NCI-H1092 (cell line): ENCODE measurements at places on chromosomes 3 and 15.
A peak's percentile ranks its signal among the peaks of the same experiment; 100 is the strongest.

DNA sequence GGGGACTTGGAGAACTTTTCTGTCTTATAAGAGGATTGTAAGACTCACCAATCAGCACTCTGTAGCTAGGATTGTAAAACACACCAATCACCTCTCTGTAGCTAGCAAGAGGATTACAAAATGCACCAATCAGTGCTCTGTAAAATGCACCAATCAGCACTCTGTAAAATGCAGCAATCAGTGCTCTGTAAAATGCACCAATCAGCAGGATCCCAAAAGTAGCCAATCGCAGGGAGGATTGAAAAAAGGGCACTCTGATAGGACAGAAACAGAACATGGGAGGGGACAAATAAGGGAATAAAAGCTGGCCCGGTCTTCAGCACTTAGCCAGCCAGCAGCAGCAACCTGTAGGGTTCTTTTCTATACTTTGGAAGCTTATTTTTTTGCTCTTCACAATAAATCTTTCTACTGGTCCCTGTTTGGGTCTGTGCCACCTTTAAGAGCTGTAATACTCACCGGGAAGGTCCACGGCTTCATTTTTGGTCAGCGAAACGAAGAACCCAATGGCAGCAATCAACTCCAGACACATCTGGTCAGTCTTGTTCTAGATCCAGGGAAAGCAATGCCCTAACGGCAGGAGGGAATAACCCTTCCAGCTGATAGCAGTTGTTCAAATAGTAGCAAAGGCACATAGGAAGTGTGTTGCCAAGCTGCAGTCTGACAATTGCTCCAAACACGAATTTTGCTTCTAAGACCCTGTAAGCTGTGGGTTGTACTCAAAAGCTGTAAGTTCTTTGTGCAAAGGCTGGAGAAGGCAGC lies 135.6 kb downstream of the TJP1 start:
- DNase-seq: no peak

GRCh38 chr3:26308454-26308853 lies 314.1 kb upstream of the LRRC3B start:
- DNase-seq: no peak

- no peak for DNase-seq
Measured at GRCh38 chr3:13547591-13548371, 1.1 kb upstream of the FBLN2 start.

DNA sequence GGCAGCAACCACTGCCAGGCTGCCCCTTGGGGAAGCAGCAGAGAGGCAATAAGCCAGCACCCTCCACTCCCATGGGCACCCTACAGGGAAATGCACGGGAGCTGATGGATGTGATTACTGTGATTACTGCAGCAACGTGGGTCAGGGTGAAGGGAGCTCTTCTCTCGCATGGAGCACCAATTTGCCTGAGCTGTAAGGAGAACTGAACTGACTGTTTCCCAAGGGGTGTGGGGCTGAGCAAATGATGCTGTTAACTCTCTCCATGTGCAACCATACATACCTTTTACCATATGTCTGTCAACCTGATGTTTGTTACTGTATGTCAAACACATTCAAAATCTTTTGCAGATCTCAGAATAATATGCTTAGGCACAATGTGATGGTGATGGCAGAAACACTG lies 680.6 kb downstream of the SQOR start:
- DNase-seq: peak; percentile 15

DNA sequence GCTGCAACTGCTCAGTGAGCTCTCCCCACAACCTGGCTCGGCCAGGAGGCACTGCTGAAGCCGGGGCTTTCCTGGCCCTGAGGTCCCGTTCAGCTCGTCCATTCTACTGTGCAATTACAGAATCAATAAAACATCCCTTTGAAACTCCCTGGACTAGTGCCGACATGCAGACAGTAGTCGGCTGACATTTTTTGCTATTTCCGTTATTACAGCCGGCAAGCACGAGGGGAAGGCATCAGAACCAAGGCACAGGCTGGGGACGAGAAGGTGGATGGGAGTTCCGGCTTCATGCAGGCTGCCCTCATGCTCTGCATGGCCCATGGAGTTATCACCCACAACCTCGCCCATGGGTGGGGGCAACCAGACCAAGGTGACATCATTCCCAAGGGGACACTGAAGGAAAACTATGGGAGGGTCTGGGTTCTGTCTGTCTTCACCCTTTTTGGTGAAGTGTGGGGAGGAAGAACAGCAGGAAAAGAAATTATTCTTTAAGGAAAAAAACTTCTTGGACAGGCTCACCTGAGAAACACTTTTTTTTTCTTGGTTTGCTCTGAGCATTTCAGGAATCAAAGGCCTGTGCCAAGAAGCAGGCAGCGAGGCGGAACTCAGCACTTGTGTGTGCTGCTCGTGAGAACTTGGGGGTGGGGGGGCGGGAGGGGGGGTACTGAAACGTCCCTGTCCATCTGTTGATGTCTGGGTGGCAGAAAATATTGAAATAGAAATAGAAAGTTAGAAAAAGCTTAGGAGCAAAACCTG lies 154.5 kb downstream of the FOXP1 start:
- no peak for DNase-seq

DNA sequence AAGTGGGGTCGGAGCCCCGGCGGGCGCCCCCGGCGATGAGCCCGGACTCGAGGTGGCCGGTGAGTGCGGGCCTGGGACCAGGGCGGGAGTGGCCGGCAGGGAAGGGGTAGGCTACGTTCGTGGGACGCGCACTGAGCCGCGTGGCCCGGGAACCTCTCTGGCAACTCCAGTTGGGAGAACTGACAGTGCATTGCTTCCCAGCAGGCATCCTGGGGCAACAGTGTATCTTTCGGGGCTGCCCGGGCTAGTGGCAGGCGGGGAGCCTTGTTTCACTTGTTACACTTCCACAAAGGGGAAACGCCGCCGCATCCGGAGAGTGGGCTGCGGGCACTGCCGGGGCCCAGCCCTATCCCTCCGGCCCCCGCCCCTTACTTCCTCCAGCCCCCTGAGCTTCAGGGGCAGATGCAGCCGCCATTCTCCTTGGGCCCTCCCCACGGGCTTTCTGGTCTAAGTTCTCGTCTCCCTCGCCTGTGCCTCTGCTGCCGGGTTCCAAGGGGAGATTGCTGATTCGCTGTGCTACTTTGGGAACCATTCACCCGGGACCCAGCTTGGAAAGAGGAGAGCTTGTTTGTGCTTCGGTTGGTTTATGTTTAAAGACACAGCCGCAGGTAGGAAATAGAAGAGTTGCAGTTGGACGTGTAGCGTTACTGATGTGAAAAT lies 675 bp downstream of the BRPF1 start:
- DNase-seq: no peak

- no peak for DNase-seq
Measured at GRCh38 chr3:30305021-30305420, 301.4 kb upstream of the TGFBR2 start.

DNA sequence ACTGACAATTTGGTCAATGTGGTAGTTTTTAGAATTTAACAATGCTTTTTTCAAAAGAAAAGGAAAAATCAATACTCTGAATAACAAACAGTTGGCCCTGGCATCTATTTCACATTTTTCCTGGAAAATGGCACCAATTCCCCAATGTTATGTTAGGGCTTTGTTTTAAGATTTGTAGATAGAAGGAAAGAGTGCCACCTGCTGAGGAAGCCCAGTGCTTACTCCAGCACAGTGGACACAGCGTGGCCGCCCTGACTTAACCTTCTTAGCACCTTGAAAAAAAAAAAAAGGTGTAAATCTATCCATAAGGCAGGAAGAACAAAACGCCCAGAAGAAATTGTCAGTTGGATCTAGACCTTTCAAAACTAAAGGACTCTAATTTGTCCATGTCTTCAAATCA lies 110.7 kb upstream of the CNTN4 start:
- DNase-seq: no peak

DNA sequence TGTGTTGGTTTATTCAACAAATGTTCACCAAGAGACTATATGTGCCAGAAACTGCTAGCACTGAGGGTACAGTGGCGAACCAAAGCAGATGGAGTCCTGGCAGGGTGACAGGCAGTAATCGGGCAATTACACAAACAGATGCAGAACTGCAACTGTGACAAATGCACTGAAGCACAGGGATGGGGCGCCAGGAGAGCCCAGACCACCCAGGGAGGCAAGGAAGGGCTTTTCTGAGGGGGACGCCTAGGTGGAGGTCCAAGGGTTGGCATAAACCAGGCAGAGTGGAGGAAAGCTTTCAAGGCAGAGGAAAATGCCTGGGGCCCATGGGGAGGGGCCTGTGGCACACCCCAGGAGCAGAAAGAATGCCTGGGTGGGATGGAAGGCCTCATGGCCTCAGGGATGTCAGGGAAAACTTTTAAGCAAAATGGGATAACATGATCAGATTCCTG lies 5.5 kb downstream of the DIS3L start:
- no peak for DNase-seq

DNA sequence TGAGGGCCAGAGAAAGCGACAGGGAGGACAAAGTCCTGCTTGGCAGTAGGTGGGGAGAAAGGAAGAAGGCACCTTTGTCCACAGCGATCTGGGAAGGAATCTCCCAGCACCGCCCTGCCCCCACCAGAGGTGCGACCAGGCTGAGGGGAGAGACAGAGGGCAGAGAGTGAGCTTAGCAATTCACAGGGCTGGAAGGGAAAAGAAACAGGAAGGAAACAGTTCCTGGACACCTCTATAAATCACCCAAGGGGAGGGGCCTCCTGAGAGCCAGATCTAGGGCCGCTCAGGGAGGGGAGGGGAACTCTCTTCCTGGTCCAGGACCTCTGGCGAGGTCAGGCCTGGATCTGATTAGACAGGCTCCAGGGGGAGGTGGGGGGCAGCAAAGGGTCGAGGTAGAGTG lies 35.4 kb downstream of the RNU5B-1 start:
- DNase-seq: no peak

GRCh38 chr3:43286115-43286840 lies at the start of gene SNRK:
TSS of gene SNRK (plus strand) at chr3:43286540. CDS start at chr3:43303204, 16,664 bp downstream.
- peak; percentile 75 for DNase-seq

DNA sequence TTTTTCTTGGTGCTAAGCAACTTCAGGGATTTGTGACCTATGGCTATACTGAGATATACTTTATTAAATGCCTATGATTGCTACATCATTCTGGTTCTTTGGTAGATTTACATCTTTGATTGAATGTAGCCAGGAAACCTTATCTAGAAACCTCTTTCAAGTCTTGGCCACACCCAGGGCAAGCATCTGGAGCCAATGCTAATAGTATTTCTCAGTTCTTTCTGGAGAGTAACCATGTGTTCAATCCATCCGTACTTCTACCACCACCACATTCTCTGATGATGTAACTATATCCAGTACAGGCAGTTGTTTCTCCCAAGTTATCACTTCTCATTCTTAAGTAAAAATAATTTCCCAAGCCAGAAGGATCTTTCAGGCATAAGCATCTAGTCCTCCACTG lies 69.0 kb downstream of the NME9 start:
- no peak for DNase-seq

DNA sequence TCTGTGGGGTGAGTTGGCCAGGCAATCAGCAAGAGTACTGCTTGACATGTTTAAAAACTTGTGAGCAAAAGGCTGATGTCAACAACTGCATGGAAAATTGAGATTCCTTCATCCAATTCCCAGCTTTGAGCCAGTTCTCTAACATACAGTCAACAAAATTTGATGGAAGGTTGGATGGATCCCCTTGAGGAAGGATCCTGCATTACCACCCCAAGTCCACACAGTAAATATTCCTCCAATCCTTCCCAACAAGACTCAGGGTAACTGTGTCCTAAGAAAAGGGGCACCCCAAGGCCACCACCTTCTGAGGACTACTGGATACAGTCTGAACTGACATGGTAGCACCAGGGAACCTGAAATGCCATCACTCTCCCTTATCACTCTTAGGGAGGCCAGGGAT lies 15.1 kb downstream of the GLB1 start:
- no peak for DNase-seq

DNA sequence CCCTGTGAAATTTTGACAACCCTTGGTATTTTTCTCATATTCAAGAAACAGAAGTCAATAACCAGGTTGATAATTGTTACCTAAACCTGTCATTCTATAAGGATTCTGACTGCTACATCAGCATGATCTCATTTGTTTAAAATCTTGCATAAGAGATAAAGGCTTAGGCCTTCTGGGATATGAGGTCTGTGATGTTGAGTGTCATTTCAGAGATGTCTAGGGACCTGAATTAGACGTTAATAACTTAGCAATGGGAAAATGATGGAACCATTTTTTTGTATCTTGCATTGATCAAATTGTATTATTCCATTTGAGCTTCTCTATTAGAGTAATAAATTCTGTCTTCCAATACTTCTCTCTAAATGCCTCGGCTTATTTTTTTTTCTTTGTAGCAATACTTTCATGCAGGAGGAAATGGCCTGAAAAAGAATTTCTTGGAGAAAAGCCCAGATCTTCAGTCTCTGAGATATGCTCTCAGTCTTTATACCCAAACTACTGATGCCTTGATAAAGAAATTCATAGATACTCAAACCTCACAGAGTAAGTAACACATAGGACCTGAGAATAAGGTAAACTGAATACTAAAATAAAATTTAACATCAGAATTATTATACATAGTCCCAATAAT lies 589.3 kb downstream of the UNC13C start:
- DNase-seq: no peak

- DNase-seq: no peak
Measured at GRCh38 chr15:66294932-66295235, 1.5 kb downstream of the DIS3L start.

DNA sequence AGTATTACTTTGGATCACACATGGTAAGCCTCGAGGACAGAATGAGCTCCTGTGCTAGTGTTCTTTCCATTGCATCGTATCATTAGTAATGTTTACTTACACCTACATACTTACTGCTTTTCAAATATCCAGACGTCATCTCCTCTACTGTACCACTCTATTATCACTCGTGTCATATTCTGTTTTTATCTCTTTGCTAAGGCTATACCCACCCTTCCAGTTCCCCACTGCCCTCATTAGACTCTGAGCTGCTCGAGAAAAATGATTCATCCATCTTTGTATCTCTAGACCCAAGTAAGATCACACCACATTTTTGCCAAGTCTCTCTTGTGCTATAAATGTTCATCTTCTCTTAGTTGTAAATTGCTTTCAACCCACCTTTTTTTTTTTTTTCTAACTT lies 245.7 kb downstream of the TIGIT start:
- no peak for DNase-seq

DNA sequence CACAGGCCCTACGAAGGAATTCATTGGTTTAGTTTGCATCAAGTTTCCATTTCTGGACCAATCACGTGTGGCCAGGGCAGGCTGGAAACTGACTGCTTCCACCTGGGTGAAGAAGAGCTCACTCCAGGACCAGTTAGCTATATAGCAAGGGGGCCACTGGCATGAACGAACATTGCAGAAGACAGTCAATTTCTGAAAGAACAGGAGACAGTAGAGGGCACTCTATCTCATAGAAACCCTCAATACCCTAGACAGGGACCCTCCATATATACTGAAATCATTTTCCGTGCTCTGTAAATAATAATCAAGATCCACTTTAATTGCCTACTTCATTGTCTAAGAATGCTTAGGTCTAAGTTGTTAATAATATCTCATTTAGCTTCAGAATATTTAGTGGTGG lies 215.6 kb downstream of the CADPS start:
- DNase-seq: no peak

DNA sequence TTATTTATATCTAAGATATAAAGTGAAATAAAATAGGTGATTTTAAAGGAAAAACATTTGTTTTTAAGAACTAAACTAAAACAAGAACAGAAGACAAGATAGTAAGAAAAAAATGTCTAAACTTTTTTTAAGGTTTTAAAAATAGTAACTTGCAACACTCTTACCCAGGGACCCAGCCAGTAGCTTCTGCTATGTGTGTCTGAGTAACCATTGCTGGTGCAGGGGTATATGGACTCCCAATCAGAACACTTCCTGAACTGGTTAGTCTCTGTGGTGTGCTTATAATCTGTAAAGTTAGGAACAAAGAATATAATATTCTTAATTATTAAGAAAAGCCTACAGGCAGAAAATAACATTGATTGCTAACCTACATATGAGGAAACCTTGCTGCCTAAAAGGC lies 118.4 kb downstream of the ATP1B3 start:
- DNase-seq: no peak

GRCh38 chr15:61992518-61992917 lies 67.7 kb downstream of the VPS13C start:
- DNase-seq: no peak
